ENCODE measurements at places on chromosomes 2 and 18.

DNA sequence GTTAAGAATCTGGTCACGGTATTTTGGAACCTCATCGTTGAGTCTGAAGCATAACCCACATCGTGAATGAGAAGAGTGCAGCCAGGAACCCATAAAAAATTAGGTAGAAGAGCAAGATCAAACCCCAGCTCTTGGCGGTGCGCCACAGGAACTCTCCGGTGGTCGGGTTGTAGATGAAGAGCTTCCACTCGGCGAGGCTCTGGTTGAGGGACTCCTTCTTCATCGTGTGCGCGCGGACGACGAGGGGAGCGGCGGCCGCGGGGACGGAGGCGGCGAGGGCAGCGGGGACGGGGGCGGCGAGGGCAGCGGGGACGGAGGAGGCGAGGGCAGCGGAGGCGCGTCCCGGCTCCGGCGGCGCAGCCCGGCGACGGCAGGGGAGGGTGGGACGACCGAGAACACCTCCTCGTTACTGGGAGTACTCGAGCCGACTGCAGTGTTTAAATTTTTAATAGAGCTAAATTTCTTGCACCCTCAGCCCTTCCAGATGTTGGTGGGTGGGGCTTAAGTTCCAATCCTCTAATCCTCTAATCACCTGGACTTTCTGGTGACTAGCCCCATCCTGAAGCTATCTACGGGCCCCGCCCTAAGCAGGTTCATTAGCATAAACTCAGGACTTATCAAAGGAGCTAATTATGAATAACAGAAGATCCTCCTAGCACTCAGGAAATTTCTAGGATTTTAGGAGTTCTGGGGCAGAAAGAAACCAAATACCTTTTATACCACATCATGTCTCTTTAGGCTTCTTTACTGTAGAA, 20.4 kb upstream of the PAPOLG start:
- no peak for DNase-seq

- DNase-seq = no peak
Observed at GRCh38 chr18:36441426-36442240, 144.1 kb downstream of the FHOD3 start.

GRCh38 chr2:224802407-224802806, 86.2 kb upstream of the CCDC195 start:
- no peak for DNase-seq

DNA sequence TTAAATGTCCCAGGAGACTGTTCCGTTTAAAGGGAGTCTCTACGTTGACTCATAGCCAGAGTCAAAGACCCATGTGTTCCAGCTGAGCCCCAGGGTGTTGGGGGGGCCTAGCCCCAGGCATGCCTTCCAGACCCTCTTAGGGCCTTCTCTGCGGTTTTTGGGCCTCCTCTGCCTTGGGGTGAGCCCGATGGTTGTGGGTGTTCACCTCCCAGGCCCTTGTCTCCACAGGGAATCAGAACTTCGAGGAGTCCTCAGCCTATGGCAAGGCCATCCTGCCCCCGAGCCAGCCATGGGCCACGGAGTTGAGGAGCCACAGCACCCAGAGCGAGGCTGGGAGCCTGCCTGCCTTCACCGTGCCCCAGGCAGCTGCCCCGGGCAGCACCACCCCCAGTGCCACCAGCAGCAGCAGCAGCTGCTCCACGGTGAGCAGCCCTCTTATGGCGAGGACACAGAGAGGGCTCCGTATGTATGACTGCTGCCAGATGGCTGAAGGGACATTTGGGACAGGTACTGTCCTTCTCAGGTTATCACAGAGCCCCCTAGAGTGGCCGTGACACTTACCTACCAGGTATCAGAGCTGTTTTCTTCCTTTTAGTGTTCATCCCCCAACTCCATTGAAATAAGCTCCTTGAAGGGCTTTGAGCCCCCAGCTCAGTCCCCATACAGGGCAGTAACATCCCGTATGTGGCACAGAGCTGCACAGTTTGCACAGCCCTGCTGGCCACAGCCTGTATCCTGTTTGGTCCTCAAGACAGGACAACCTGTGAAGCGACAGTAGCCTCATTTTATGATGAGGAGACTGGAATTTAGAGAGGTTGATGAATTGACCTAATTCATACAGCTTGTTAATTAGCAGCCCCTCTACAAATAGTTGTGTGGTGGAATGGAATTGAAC, 80.7 kb downstream of the EPAS1 start:
- DNase-seq = no peak

- no peak for DNase-seq
Observed at GRCh38 chr2:12300019-12300602, 416.6 kb upstream of the TRIB2 start.

- DNase-seq = no peak
Observed at GRCh38 chr2:161990036-161990435, 84.0 kb downstream of the DPP4 start.

- DNase-seq = no peak
Observed at GRCh38 chr18:38010971-38011857, 445.6 kb upstream of the CELF4 start.

GRCh38 chr18:58335821-58336220, 291.8 kb downstream of the NEDD4L start:
- DNase-seq = no peak

DNA sequence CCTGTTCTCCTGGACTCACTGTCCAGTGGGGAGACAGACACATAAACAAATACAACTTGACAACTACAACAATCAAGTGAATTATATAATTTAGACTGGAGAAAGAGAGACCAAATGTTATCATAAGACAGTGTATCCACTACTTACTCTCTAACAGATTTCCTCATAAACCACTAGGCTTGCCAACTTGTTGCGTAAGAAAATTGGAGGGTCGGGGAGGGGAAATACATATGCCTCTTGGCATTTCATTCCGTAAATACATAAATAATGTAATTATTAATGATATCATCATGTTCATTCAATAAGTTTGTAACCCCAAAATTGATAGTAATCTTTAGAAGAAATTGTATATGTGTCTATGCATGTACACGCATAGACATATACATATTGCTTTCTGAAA, 14.9 kb downstream of the RAB6D start:
- DNase-seq = no peak

DNA sequence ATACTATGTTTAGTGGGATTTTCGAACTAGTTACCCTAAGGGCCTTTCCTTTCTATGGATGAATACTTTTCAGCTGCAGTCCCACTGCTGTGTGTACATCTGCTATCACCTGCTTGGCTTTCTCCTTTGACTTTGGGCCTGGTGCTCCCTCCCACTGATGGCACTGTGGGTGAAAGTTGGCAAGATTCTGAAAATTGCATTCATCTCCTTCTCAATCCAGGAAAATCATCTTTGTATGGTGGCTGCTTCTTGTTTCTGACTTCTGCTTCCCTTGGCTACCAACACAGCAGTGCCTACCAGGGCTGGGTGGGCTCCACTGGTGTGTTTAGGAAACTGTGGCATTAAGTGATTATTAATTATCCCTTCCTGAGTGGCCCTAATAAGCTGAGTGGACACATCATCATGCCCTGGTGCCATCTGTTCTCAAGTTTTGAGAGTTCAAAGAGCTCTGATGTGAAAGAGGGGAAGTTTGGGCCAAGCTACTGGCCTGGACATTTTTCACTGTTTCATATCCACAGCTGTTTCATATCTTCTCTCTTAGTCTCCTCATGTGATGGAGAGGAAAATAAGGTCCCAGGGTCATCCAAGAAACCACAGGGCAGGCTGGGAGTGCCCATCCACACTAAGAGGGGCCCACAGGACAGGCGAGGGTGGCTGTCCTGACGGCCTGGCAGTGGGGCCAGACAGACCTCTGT, 16.7 kb downstream of the HK2 start:
- DNase-seq = no peak

DNA sequence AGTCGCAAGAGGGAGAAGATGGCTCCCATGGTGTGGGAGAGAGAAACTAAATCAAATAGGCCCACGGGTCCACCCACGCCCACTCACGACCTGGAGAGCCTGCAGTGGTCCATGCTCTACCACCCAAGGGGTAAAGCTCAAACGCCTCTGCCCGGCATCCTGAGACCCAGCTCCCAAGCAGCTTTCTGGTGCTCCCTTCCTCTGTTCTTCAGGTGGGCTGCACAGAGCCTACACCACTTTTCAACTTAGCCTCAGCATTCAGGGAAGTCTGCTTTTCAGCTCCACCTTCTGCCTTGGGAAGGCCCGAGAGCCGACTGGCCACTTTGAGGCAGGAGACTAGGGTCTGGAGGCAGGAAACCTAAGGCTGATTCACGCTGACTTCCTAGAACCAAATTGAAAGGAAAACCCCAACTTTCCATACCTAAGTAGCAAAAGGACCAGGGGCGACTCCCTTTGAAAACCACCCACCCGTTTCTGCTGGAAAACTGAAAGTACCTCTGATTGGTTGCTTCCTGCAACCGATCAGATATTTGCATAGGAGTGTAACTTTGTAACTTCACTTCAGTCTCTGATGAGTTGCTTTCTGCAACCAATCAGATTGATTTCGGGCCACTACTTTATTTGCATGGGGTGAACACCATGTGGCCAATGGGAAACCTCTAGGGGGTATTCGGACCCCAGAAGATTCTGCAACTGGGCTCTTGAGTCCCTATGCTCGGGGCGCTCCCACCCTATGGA, 26.8 kb upstream of the SPATA3 start:
- no peak for DNase-seq

GRCh38 chr2:164922134-164922533, 33.2 kb downstream of the SLC38A11 start:
- DNase-seq = no peak

DNA sequence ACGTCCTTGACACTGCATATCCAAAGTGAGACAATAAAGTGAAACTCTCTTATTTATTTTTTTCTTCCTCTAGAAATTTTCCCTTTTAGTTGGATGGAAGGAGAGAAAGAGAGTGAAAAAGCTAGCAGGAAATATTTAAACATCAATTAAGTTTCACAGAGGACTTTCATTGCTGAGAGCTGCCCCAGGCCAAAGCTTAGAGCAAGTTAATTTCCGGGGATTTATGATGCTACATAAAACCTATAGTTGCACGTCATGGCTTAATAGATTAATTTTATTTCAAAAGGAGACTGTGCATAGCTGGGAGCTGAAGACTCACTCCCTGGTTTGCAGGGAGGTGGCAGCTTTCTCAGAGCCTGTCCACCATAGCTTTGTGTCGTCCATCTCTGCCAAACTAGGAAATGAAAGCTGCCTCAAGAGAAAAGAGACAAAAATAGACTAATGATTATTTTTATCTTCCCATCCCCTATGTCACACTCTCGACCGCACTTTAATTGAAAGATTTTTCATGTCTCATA, 323.3 kb upstream of the RAB6C start:
- DNase-seq = no peak

GRCh38 chr2:46051085-46051484, 246.1 kb upstream of the EPAS1 start:
- DNase-seq = no peak

- no peak for DNase-seq
Observed at GRCh38 chr2:68544811-68545210, 77.4 kb downstream of the APLF start.

DNA sequence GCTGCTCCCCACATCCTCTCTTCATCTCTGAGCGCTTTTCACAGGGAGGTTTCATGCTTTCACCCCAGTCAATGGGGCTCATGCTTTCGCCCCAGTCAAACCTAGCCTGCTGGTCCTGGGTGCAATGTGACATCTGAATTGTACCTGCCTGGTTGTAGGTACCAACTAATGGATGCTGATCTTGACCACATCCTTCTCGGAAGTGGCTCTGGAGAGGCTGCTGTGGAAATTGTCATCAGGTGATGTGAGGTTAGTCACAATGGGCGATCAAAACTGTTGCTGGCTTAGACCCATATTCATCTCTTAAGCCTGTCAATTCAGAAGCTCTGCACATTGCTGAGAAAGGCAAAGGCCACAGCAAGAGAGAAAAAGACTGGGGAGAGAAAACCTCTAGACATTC, 32.7 kb upstream of the ALKAL2 start:
- DNase-seq = no peak
